Stimulated activated CD8-positive, alpha-beta memory T cell treated with anti-CD3 and anti-CD28 coated beads, Interleukin-4, amount 100 ng/mL, for 48 hours (primary cell): ENCODE measurements at places on chromosomes 11 and 22.

DNA sequence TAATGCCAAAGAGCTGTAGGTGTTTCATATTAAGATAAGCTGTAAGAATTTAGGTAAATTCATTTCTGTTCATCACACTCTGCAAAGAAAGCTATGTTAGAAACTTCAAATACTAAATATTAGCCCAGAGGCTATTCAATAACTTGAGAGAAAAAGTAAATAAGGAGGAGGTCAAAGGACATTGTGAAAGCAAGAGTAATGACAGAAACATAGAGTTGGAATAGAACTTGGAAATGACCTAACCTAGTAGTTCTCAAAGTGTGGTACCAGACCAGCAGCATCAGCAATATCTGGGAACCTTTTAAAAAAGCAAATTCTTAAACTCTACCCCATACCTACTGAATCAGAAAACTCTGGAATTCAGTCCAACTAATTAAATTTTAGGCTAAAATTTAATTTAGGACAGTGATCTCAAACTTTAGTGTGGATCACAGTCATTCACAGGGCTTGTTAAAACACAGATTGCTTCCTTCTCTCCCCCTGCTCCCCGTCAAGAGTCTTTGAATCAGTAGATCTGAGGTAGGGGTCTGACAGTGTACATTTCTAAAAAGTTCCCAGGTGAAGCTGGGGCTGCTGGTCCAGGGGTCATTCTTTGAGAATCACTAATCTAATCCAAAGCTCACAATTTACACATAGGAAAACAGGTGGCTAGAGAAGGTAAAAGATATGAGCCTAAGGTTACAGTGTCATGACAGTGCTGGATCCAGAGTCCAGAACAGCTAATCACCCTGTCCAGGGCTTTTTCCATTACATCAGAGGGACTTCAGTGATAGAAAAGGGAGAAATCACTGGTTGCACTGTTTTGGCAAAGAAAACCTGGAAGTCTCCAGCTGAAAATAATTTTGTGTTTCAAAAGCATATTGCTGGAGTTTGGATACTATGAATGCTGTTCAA lies 241.1 kb downstream of the SOX6 start:
- DNase-seq: no peak

DNA sequence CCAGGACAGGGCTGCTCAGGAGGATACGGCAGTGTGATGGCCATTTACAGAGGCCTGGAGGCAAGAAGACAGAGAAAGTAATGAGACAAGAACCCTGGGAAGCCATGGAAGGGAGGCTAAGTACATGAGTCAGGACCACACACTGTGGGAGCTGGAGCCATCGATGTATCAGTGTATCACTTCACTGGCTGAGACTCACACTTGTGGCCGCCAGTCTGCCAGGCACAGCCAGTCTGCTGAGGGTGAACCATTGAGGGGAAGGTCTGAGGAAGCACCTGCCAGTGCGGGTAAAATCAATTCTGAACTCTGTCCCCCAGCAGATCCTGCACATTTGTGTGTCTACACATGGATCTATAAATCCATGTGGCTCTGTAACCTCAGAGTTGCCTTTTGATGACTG lies 195.6 kb downstream of the GRIK4 start:
- DNase-seq: no peak

GRCh38 chr11:46281371-46281831 lies 3.9 kb downstream of the CREB3L1 start:
- DNase-seq: no peak

DNA sequence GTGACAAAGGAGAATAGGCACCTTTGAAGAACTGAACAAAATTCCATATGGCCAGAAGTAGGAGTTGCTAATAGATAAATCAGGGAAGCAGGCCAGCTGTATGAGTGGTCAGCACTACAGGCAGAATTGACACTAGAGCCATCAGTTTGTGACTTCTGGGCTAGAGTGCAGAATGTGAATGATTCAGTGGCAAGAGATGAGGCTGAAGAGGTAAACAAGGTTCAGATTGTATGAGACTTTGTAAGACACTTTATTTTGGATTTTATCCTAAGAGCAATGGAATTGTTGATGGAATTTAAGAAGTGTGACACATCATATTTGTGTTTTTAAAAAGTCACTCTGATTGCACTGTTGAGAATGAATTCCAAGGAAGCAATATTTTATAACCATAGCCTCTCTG lies 12.9 kb downstream of the BIRC3 start:
- DNase-seq: no peak

- no peak for DNase-seq
Observed at GRCh38 chr11:11095831-11096723, 238.2 kb upstream of the ZBED5 start.

- peak; percentile 50 for DNase-seq
Observed at GRCh38 chr22:40107851-40108378, 69.8 kb upstream of the TNRC6B start.

DNA sequence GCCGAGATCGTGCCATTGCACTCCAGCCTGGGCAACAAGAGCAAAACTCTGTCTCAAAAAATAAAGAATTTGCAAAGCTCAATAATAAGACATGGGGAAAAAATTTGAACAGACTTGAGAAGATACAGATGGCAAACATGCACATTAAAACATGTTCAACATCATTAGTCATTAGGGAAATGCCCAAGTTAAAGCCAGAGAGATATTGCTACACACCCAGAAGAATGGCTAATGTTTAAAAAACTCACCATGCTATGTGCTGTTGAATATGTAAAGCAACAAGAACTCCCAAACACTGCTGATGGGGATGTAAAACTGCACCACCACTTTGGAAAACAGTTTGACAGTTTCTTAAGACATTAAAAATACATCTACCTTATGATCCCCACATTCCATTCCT lies 12.6 kb downstream of the LRRC75B start:
- DNase-seq: no peak

- DNase-seq: no peak
Observed at GRCh38 chr11:126189109-126189929, 22.1 kb downstream of the RPUSD4 start.

GRCh38 chr11:63761931-63762653 lies 6.5 kb downstream of the ZFTA start:
- DNase-seq: no peak

GRCh38 chr22:40768206-40768605 lies 50.9 kb downstream of the SLC25A17 start:
- DNase-seq: no peak

GRCh38 chr11:12829540-12830314 lies 155.5 kb downstream of the TEAD1 start:
- DNase-seq: no peak

GRCh38 chr22:30823015-30823370 lies 128.3 kb downstream of the OSBP2 start:
- DNase-seq: no peak

GRCh38 chr11:88424881-88425280 lies 87.3 kb upstream of the CTSC start:
- DNase-seq: no peak

DNA sequence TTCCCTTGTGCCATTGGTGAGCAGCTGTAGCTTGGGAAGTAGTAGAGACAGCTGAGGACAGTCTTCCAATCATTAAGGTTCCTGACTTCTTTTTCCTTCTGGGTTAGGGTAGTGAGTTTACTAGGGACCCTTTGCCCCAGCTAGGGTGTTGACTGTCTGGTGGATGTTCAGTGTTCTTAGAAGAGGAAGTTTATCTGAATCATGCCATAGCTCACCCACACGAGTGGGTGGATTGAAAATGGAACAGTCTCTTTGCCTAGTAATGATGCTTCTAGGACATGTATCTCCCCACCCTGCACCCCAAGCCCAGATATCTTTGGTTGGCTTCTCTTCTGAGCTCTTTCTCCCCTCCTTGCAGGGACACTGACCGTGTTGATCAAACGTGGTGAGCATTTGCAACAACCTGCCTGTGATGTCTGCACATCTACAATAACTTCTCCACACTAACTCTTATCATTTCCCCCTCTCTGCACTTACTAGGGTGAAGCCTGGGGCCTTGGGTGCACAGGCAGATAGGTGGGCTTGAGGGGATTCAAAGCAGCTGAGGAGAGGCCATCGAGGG lies 57.1 kb upstream of the HORMAD2 start:
- peak; percentile 26 for DNase-seq

DNA sequence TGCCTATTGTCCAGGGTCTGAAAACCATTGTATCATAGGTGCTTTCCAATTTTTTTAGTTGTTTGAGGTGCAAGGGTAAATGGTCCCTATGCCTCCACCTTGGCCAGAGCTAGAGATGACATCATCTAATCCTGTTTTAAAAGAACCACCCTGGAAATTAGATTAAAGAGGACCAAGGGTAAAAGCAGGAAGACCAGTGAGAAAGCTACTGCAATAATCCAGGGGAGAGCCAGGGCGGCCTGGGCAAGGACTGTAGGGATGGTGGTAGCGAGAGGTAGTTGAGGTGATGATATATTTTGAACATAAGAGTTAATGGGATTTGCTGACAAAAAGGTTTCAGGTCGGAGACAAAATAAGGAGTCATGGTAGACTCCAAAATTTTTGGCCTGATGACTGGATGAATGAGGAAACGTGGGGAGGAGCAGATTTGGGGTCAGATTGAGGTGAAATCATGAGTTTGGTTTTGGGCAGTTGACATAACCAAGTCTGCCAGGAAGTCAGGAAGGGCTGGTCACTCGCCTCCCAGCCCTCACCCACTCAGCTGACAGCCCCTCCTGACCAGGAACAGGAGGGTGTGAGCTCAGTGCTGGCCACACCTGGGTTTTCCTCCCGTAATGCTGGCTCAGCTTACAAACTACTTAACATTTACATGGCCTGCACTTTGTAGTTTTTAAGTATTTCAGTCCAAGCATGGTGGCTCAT lies 23.0 kb downstream of the SCN4B start:
- no peak for DNase-seq

DNA sequence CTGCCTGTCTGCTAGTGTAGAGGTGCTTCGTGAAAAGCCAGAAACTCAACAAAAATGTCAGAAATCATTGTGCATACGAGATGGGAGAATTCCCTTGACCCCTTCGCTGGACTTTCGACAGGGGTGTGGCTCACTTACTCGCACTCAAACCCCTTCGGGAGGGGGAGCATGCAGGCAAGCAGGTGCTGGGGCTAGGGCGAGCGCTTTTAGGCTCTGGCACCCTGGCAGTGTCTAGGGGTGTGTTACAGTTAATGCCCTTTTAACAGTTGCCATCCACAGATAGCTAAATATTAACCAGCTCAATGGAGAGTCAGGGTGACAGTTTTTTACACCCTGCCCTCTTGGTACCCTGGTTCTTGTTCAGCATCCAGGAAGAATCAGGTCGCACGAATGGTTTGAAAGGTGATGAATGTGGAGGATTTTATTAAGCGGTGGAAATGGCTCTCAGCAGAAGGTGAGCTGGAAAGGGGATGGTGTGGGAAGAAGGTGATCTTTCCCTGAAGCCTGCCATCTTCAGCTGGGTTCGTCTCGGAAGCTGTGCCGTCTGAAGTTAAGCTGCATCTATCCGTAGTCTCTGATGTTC lies 59.6 kb upstream of the SHANK2 start:
- no peak for DNase-seq
